Stimulated activated naive CD4-positive, alpha-beta T cell treated with Interleukin-2 at 50 U/mL for 16 hours (primary cell): ENCODE measurements at places on chromosomes 3 and 15.

- DNase-seq: no peak
Measured at GRCh38 chr3:136929977-136930670, 27.7 kb upstream of the IL20RB start.

DNA sequence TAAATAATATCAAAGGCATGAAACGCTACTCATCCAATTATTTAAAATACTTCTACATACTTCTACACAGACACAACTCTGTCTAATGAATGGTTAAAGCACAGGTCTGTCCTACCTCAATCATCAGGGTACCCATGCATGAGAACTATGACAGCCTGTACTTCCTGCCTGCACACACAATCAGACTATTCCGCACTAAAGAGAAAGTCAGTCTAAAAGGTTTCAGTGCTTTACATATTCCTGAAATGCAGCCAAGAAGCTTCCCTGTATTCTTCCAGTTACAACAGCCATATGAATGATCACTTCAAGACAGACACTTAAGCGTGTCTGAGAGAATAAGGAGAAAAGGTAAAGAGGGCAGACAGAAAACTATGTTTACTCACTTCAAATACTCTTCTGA lies 58.8 kb downstream of the TUBGCP4 start:
- no peak for DNase-seq

GRCh38 chr15:69696946-69697345 lies 244.3 kb downstream of the RPLP1 start:
- no peak for DNase-seq

DNA sequence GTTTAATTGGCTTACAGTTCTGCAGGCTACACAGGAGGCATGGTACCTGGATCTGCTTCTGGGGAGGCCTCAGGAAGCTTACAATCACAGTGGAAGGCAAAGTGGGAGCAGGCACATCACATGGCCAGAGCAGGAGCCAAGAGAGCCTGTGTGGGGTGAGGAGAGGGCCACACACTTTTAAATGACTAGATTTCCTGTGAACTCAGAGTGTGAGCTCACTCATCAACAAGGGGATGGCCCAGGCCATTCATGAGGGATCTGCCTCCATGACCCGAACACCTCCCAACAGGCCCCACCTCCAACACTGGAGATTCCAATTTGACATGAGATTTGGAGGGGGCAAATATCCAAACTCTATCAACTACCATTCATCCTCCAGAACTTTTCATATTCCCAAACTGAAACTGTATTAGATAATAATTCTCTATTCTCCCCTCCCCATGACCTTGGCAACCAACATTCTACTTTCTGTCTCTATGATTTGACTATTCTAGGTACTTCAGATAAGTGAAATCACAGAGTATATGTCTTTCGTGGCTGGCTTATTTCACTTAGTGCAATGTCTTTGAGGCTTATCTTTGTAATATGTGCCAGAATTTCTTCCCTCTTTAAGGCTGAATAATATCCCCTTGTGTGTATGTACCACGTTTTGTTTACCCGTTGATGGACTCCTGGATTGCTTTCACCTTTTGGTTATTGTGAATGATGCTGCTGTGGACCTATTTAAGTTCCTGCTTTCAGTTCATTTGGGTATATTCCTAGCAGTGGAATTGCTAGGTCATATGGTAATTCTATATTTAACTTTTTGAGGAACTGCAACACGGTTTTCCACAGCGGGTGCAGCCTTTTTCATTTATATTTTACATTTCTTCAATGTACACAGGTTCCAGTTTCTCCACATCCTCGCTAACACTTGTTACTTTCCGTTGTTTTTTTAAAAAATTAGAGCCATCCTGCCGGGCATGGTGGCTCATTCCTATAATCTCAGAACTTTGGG lies 43.8 kb downstream of the TKT start:
- DNase-seq: no peak

- DNase-seq: no peak
Measured at GRCh38 chr3:4744405-4745234, 234.6 kb upstream of the BHLHE40 start.

DNA sequence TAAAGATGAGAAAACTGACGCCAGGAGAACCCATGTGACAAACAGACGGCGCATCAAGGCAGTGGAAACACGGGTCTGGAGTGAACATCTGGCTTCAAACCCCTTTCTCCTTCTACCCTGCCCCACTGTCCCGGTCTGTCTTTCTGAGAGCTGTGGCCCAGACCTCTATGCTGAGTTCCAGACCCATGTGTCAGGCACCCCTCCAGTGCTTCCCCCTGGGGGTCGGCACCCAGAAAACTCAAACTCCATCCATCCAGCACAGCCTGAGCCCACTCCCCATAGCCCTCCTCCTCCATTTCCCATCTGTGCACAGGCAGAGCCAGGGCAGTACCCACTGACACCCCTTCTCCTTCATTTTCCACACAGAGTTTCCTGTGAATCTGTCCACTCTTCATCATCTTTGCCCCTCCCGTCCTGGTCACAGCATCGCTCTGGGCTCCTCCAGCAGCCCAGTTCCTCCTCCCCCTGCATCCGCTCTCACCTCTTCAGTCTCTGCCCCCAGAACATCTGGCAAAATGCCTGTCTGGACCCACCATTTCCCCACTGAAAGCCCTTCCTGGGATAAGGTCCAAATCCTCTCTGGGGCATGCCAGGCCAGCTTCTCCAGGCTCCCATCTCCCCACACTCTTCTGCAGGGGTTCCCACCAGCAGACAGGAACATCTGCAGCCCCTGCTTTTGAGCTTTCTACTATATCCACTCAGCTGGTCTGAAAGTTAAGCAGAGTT lies 2.9 kb downstream of the FAM240A start:
- DNase-seq: no peak

DNA sequence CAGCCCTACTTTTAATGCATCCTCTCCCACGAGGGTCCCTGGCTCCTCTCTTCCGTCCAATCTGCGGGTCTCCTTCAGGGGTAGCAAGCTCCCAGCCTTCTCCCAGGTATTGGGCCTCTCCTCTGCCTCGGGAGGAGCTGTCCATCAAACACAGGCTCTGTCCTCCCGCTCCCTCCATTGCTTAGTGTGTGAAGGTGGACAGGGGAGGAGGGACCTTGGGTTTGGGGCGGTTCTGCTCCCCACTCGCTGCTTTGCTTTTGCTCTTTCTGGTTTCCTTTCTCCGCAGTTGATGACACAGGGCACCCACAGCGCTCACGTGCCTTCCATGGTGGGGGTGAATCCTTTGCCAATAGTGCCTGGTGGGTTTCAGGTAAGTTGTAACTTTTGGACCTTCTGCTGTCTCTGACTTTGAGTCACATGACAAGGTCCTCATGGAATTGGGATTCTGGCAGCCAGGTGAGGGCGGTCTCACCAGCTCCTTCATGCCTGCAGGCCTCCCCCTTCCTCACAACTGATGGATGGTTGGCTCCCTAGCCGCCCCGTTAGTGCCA lies 18.9 kb downstream of the MUC20 start:
- DNase-seq: no peak

DNA sequence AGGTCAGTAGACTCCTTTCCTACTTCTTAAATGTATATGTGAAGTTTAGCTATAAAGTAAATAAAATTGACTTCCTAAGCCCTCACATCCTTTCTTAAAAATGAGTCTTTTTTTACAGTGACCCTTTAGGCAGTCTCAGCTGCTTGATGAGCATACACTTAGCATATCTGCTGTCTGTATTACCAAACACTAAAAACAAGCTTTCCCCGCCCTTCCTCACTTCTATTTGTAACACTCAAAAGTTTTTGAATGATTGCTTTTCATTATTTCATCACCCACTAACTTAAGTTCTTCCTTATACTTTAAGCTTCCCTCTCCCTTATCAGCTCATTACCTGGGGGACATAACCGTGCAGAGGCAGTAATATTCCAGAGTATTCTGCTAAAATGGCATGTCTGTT lies 89.4 kb downstream of the PLOD2 start:
- DNase-seq: no peak

- no peak for DNase-seq
Measured at GRCh38 chr3:134638385-134639030, 12.3 kb downstream of the KY start.

GRCh38 chr3:187665764-187666402 lies 4.3 kb downstream of the SST start:
- DNase-seq: no peak

GRCh38 chr3:63582943-63583500 lies 69.5 kb upstream of the SNTN start:
- DNase-seq: no peak

GRCh38 chr3:69541711-69542088 lies 155.8 kb upstream of the FRMD4B start:
- DNase-seq: no peak

DNA sequence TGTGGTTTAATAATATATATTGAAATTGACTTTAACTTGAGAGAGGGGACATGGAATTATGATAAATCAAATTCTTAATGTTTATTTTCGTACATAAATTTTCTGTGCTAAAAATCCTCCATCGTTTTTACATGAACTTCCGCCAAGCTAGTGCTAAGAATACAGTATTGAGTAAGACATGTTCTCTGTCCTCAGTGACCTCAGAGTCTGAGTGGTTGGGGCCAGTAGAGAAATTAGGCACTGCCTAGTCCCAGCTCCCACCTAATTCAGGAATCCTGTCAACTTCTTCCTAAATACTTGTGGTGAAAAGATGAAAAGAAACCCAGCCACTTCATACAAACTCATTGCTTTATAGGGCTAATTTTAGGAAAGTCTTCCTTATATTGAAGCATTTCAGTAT lies 110.3 kb downstream of the PPP2R3A start:
- DNase-seq: no peak

DNA sequence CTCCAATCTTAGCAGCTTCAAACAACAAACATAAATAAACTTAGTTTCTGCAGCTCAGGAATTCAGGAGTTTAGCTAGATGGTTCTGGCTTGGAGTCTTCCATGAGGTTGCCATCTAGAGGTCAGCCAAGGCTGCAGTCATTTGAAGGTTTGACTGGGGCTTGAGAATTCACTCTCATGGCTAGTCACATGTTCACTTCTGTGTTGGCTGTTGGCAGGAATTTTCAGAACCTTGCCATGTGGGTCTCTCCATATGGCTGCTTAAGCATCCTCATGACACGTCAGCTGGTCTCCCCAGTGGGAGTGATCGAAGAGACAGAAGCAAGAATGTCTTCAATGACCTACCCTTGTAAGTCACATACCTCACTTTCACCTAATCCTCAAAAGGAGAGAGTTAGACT lies 269.2 kb upstream of the CNTN3 start:
- DNase-seq: no peak

DNA sequence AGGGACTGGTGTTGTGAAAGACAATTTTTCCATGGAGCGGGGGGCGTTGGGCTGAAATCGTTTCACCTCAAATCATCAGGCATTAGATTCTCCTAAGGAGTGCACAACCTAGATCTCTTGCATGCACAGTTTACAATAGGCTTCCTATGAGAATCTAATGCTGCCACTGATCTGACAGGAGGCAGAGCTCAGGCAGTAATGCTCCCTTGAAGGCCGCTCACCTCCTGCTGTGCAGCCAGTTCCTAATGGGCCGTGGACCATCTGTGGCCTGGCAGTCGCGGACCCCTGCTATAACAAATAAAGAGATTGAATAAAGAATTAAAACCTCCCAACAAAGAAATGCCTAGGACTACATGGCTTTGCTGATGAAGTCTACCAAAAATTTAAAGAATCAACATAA lies 25.3 kb upstream of the ANKRD28 start:
- no peak for DNase-seq

DNA sequence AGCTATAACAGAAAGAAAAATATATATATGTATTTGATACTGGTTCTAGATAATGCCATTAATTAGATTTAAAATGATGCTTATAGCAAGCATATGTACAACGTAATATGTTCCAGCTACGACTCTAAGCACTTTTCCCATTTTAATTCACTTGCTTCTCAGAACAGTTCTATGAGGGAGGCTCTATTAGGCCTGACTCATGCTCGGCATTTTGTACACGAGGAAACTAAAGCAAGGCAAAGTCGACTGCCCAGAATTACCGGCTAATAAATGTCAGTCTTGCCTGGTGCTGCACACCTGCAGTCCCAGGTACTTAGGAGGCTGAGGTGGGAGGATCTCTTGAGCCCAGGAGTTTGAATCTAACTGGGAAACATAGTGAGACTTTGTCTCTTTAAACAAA lies 106.0 kb downstream of the PTPRG start:
- no peak for DNase-seq

- DNase-seq: no peak
Measured at GRCh38 chr15:75733761-75734651, 21.4 kb upstream of the CSPG4 start.

GRCh38 chr3:60774617-60775016 lies 476.6 kb downstream of the FHIT start:
- no peak for DNase-seq

- no peak for DNase-seq
Measured at GRCh38 chr15:49860101-49860500, 239.3 kb downstream of the DTWD1 start.

DNA sequence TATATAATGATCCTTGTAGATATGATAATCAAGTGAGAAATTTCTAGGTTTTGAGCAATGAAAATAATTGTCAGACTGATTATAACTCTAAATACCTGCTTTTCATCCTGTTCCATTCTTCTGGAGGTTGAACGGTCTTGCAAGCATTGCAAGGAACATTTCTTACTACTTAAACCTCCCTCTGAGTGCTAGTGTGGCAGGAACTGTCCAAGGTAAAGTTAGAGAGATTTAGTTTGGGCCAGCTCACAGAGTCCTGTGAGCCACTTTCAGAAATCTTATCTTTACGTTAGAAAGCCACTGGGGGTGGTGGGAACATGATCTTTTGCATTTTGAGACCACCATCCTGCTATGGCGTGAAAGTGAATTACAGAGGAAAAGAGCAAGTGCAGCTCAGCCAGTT lies 121.1 kb upstream of the NPHP3 start:
- no peak for DNase-seq

DNA sequence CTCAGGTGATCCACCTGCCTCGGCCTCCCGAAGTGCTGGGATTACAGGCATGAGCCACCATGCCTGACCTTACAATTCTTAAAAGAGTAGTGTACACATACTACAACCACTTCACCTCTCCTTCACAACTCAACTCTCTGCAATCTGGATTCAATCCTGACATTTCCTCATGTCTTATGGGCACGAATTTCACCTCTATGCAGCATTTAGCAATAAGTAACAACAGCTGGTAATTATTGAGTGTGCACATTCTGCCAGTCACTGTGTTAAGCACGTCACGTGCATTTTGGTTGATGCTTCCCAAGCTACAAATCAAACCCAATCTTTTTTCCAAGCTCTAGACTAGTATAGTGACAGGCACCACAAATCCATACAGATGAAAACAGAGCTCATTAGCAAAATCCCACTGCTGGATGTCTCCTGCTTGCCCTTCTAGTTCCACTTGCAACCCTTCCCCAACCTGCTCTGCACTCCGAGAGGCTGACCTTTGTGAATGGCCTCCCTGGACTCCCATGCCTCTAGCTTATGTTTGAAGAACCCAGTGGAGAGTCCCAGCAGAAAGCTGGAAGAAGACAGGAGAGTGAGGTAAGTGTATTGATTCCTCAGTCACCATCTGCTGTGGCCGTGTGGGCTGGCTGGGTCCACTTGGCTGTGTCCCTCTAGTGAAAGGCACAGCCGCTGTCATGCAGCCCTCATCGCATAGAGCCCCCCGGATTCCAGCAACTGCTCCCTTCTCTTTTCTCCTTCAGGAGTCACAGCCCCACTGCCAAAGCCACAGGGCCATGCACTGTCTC lies 176.5 kb downstream of the MEX3B start:
- DNase-seq: no peak

GRCh38 chr15:38864827-38865581 lies 300.4 kb upstream of the RASGRP1 start:
- DNase-seq: no peak

GRCh38 chr3:42204867-42205599 lies 61.0 kb downstream of the CCK start:
- DNase-seq: no peak
